8988T (cell line): ENCODE measurements at places on chromosomes 13 and 19.

- no peak for DNase-seq
Measured at GRCh38 chr13:112366907-112367646, 9.1 kb upstream of the SPACA7 start.

DNA sequence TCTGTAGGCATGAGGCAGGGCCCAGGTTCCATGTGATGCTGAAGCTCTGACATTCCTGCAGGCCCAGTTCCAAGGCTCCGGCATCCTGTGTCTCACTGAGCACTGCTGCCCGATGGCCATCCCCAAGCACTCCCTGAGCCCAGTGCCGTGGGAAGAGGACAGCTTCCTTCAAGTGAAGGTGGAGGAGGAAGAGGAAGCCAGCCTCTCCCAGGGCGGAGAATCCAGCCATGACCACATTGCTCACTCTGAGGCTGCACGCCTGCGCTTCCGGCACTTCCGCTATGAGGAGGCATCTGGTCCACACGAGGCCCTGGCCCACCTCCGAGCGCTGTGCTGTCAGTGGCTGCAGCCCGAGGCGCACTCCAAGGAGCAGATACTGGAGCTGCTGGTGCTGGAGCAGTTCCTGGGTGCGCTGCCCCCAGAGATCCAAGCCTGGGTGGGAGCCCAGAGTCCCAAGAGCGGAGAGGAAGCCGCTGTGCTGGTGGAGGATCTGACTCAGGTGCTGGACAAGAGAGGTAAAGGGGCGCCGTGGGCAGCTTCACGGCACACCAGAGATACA, 8.0 kb downstream of the ZSCAN22 start:
- no peak for DNase-seq

DNA sequence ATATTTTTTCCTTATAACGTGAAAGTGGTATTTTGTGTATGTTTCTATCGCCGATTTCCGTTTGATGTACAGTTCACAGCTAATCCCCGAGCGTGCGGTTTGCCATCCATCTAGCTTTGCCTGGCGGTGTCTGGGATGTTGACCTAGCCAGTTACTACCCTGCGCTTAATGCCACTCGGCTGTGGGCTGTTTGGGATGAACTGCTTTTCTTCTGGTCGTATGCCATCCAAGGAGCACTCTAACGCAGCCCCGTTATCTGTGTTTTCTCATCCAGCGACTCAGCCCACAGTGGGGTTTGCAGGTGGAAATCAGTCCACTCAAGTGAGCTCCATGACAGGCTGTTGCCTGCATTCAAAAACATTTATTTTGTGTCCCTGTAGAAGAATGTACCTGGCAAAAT, 512.3 kb downstream of the MYO16 start:
- DNase-seq = no peak

DNA sequence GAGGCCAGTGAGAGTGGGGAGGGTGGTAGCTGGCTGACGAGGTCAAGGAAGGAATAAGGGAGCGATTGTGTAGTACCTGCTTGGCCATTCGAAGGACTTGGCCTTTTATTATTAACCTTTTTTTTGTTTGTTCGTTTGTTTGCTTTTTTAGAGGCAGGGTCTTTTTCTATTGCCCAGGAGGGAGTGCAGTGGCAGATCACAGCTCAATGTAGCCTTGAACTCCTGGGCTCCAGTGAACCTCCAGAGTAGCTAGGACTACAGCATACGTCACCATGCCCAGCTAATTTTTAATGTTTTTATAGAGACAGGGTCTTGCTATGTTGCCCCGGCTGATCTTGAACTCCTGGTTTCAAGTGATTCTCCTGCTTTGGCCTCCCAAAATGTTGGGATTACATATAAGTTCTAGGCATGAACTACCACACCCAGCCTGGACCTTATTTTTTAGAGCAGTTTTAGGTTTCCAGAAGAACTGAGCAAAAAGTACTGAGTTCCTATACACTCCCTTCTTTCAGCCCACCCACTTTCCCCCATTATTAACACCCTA, 25.5 kb downstream of the ARHGEF7 start:
- DNase-seq = no peak

DNA sequence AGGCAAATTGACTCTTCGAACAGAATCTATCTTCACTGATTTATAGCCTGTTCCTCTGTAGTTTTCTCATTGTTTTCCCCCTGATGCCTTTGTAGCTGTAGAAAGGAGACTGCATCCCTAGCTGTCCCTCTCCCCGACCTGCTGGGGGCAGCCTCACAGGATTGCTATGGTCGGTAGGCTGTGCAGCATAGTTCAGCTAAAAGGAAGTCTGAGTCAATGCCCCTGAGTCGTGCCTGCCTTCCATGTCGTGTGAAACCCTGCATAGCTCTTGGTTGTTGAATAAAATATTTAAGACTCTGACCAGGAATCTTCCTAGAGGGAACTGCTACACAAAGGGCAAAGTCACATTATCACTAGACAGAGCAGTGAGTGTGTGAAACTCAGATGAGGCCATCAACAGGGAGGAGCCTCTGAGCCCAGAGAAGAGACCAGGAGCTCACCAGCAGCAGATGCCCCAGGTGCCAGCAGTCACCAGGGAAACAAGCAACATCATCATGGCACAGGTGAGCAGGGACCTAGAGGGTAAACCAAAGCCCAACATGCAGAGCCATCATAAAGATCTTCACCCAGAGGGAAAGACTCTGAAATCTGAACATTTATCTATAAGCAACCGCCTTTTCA, 108.4 kb upstream of the NBEA start:
- DNase-seq = no peak

- DNase-seq = no peak
Measured at GRCh38 chr13:66477816-66478215, 752.3 kb downstream of the PCDH9 start.

DNA sequence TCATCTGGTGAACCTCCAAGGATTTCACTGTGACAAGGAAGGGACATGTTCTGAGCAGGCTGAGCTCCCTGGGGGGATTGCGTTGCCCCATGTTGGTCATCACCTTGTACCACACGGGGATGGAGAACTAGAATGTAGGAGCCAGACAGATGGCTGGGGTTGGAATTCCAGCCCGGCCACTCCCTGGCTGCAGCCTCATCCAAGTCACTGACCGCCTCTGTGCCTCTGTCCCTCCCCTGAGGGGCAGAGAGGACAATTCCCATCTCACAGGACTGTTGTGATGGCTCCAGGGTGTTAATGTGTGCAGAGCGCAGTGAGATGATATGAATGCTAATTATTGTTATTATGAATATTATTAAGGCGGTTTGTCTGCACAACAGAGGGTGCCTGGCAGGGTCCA, 24.1 kb downstream of the ADGRL1 start:
- DNase-seq = no peak

DNA sequence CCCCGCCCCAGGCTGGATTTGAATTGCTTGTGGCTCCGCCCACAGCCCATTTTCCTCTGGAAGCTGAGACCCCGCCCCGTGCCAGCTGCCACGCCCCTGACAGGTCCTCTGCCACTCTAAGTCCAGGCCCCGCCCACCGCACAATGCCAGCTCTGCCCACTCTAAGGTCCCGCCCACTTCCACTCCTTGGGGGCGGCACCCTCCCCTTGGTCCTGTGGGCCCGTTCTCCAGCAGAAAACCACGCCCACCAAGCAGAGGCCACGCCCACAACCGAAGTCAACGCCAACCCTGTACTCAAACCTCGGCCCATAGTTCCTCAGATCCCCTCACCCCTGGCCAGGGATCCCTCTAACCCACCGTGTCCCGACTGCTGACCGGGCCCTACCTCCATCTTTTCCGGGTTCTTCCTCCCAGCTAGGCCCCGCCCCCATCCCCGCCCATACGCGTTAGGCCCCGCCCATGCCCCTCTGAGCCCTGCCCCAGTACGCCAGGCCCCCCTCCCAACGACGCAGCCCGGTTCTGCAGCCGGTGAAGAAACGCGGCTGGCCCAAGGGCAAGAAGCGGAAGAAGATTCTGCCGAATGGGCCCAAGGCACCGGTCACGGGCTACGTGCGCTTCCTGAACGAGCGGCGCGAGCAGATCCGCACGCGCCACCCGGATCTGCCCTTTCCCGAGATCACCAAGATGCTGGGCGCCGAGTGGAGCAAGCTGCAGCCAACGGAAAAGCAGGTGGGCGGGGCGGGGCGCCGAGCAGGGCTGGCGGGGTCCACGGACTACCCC, 1.3 kb downstream of the HMG20B start:
- peak; percentile 68 for DNase-seq

DNA sequence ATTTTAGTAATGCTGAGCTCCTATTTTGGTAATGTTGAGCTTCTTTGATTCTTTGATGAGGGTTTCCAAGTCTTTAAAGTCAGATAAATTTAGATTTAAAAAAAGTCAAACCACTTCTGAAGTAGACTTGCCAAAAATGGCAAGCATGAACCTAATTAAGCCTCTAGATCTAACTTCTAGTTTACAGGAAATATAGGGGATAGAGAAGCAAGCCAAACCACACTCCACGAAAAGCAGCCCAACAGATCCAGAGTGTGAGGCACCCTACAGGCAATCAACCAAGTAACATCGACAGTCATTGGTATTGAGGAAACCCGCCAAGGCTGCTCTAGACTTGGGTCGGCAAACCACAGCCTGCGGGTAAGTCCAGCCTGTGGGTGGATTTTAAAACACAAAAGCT, 3.7 kb downstream of the GGACT start:
- no peak for DNase-seq

- DNase-seq = no peak
Measured at GRCh38 chr19:53646144-53646543, 14.3 kb downstream of the DPRX start.

- peak; percentile 29 for DNase-seq
Measured at GRCh38 chr13:39527961-39528660, 74.9 kb downstream of the LHFPL6 start.

DNA sequence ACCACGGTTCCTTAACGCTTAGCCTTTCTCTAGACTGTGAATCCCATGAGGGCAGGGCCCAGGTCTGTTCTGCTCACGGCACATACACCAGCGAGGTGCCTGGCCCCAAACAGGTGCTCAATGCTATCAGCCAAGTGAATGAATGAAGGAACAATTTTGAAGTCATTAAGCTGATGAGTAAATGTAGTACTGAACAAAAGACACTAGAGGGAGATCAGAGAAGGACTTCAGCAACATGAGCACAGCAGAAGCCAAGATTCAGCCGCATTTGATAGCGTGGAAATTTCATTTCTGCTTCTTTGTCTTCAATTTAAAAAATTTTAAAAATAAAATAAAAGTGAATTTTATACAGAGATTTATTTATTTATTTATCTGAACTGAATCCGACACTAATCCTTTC, 20.1 kb upstream of the MYO16 start:
- DNase-seq = peak; percentile 15

- no peak for DNase-seq
Measured at GRCh38 chr19:16594681-16595091, 22.5 kb upstream of the SLC35E1 start.

- DNase-seq = no peak
Measured at GRCh38 chr19:1377176-1377964, 6.3 kb upstream of the NDUFS7 start.
